ENCODE measurements at places on chromosomes 6 and 20.
A peak's percentile ranks its signal among the peaks of the same experiment; 100 is the strongest.

DNA sequence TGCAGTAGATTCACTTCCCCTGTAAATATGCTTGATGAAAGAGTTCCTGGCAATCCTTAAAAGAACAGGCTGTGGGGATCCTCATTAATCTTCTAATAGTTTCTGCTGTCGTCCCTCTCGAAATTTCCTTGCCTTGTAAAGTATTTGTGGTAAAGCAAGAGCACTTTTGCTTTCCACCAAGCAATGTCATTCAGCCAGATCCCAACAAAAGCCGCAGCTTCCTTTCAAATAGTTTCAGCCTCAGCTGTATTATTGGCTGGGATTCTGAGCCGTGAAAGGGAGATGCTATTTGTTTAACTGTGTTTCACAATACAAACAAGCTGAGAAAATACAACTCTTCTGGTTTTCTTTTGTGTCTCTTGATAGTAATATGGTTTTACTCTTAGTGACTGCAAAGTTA lies 48.9 kb upstream of the EPHA7 start:
- no peak for DNase-seq

DNA sequence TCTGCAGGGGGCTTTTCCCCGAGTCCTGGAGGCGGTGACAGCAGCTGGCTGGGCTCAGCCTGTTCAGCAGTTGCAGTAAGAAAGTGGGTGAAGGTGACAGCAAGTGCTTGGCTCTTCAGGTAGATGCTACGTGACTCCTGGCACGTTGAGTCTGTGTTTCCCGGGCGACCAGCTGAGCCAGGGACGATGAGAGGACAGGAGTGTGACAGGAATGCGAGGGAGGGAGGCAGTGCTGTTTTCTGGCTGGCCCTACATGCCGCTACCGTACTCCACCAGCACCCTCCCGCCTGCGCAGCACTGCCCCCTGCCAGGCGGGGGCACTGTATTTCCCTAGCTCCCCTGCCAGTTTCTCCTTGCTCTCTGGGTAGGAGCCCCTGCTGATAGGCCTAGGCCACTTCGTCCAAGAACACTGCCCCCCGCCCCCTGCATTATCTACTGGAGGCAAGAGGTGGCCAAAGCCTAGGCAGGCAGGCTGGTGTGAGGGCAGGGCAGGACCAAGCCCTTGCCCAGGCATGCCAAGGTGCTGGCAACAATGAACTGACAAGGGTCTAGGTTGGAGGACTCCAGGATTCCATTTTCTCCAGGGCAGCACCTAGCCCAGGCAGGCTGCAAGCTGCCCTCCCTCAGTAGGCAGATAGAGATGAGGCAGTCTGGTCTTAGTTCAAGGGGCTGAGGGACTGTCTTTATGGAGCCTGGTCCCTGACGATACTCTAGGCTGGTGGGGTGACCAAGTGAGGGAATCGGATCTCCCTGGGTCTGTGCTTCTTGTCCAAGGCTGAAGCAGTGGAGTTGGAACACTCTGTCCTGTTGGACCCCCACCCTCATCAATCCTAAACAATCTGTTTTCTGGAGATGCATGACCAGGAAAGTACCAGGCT lies 19.2 kb downstream of the MRPS18A start:
- DNase-seq, result peak; percentile 68

GRCh38 chr6:129638686-129639085 lies 71.3 kb downstream of the ARHGAP18 start:
- DNase-seq, result no peak

DNA sequence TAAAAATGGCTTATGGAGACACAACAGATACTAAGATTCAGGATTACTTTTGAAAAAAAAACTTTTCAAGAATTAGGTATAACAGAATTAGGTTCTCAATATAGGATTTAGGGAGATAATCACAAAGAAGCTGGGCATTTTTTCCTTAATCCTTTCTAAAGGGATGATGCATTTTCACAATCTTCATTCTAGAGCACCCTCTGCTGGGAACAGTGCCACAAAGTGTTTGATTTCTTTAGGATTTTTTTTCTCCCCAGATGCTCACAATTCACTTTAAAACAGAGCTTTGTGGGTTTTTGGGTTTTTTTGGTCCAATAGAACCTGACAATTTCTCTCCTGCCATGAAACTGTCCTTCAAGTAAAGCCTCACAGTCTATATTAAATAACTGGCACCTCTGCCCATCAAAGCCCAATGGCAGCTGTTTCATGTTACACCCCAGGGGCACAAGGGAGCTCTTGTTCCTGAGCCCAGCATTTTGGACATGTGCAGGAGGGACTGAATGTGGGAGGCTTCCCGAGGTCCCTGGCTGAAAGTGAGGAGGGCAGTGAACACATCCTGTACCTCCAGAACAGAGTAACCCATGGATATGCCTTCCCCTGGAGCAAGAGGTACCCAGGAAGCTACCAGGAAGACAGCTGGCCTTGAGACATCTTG lies 39.7 kb downstream of the PREP start:
- DNase-seq, result no peak

DNA sequence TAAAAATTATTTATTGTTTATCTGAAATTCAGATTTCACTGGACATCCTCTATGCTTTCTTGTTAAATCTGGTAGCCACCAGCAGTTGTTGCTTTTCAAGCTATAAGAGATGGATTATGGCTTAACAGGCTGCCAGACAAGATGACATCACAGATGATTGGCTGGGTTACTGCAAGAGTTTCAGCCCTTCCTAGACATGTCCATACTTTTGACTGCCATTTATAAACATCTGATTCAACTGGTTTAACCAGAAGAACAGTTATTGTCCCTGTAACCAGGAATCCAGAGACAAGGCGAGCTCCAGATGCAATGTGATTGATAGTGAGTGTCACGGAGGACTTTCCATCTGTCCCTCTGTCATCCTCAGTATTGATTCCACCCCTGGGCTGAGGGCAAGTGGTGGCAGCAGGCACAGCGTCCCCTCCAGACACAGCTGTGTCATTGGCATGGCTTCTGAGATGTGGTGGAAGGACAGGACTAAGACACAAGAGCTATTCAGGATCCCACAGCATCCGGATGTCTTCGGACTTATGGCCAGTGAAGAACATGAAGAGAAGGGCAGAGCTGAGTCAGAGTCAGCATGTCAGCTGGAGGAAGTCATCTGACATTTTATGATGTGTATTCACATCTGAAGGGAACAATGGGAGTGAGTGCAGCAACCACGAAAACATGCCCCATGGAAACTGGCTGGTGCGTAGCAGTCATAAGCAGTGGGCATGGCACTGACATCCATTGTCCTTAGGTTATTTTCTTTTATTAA lies 284.5 kb upstream of the CDYL start:
- DNase-seq, result no peak

- DNase-seq, result no peak
Observed at GRCh38 chr6:37838219-37838921, 18.8 kb downstream of the ZFAND3 start.

GRCh38 chr6:123007885-123008284 lies 11.8 kb downstream of the CLVS2 start:
- no peak for DNase-seq

- no peak for DNase-seq
Observed at GRCh38 chr6:104969785-104970581, 13.1 kb downstream of the LIN28B start.

DNA sequence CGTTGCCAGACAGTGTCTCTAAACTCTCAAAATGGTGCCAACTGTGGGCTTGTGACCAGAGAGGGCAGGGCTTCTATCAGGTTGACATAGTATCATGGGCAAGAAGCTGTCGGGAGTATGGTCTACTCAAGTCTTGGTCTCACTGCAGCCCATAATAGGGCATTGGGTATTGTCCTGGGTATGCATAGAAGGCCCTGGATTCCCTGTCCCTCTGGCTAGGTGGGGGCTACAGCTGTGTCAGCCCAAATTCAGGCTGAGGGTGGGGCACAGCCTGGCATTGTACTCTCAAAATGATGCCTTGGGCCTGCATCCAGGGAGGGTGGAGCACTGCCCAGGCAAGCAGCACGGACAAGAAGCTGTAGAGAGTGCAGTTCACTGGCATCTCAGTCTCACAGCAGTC lies 408.8 kb upstream of the MAN1A1 start:
- no peak for DNase-seq

DNA sequence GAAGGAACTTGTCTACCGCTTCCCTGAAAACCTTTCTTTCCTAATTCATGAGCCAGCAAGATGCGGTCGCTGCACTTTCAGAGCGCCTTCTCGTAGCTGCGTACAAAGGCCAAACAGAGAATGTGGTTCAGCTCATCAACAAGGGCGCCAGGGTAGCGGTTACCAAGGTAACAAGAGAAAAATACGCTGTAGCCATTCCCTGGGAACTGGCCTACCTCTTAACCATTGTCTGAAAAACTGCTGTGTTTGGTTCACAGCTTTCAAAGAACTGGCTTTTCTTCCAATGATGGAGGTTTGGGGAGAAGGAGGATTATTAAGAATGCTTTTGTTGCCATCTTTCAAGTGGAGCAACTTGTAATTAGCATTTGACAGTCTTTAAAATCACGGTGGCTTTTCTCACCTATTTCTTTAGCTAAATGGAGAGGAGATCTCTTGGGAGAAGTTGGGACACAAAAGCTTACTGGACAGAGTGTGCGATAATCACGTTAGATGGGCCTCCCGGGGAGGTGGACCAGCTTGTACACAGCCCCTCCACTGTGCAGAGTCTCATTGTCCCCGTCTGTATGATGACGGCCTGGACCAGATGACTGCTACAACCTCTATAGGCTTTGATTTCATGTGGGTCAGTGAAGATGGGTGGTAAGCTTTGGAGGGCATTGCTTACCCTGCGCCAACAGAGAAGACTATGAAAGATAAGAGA lies 71.5 kb downstream of the LYRM2 start:
- DNase-seq, result no peak

GRCh38 chr6:137846772-137847313 lies 20.2 kb upstream of the TNFAIP3 start:
- DNase-seq, result peak; percentile 76

GRCh38 chr6:165807249-165807960 lies 144.4 kb upstream of the PDE10A start:
- DNase-seq, result no peak

DNA sequence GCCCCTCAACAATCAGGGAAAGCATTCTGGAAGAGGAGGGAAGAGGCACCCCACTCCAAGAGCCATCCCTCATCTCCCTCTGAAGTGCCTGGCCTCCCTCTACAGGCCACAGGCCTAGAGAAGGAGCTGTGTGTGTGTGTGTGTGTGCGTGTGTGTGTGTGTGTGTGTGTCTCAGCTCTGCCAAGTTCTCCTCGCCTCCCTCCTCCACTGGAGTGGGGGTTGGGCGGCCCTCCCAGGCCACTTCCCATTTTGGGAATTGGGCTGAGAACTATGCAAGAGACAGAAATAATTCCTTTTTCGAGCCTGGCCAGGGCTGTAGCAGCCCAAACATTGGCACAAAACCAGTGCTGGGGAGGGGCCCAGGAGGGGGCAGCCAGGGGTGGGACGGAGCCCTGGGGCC lies 35.7 kb downstream of the KCNB1 start:
- DNase-seq, result peak; percentile 90

- no peak for DNase-seq
Observed at GRCh38 chr6:52612336-52613054, 35.6 kb upstream of the TRAM2 start.

DNA sequence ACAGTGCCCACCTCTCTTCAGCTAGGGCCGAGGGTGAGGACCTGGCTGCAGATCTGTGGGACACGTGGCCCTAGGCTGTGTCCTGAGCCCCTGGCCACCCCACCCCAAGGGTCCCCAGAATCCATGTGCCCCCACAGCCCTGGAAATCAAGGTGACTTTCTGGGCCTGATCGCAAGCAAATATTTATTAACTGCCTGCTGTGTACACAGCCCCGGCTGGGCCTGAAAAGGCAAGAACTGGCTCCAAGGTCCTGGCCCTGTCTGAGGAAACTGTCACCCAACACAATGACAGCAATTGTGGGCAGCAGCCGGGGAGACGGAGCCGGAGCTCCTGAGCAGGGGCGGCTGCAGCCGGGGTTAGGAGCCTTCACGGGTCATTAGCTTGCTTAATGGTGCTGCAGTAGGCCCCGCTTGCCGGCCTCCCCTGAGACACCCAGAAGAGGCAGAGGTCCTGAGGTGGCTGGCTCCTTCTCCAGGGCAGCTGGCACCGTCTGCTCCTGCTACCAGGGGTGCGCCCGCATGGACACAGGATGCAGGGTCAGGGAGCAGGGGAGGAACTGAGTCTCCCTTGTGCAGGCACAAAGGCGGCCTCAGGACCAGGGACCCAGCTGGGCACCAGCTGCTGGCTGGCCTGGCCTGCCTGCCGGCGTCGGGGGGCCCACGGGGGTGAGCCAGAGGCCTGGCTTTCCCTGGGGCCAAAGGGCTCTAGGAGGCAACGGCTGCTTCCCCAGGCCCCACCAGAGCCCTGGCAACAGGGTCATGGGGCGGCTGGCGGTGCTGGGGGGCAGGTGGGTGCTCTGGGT lies 24.1 kb downstream of the NPEPL1 start:
- DNase-seq, result peak; percentile 40

GRCh38 chr20:13312300-13312699 lies 91.2 kb downstream of the ISM1 start:
- no peak for DNase-seq

DNA sequence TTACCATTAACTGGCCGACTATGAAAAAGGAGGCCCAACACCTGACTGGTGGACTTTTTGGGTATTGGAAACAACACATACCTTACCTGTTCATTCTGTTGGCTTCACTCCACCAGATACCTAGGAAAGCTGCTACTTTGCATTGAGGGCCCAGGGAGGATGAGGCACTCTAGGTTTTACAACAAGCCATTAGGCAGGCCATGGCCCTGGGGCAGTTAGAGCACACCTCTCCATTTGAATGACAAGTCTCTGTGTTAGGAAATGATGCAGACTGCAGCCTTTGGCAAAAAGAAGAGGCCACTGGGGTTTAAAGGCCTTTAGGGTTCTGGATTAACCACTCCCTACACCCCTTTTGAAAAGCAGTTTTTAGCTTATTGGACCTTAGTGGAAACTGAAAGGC lies 144.3 kb downstream of the OR2B2 start:
- DNase-seq, result no peak

- DNase-seq, result no peak
Observed at GRCh38 chr6:119303164-119303887, 46.2 kb downstream of the MAN1A1 start.

DNA sequence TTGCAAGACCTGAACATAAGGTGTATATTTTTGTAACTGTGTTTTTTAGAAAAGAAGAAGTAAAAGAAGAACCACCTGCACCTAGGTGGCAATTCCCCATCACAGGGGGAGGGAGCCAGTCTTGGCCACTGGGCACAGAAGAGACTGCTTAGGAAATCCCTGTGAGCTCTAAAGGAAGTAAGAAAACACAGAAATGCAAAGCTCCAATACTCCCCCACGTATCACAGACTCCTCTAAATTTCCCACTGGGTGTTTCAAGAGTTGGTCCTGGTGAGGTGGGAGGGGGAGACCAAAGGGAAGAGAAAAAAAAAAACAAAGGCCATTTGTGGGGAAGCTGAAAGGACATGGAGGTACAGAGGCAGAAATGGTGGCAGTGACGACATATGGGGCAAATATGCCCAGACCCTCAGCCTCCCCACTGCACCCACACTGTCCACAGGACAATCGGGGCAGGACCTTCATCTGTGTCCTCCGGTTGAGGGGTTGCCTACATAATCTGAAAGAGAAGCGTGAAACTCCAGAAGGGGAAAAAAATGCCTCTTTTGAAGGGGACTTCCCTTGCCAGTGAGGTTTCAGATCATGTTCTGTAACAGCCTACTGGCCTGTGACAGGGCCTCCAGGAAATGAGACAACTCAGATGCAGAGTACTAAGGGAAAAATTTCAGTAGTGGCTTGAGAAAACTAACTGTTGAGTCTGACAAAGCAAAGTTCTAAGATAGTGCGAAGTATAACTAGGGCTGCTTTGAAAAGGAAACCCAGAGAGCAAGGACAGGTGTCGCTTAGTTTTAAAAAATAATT lies 226.2 kb upstream of the MARCKS start:
- no peak for DNase-seq

GRCh38 chr6:113182370-113183141 lies 674.6 kb upstream of the MARCKS start:
- DNase-seq, result no peak

Data from Right ventricle myocardium superior (tissue), 1 donor.